Hepatocyte (in vitro differentiated cells): ENCODE measurements at places on chromosomes 7 and 10.

DNA sequence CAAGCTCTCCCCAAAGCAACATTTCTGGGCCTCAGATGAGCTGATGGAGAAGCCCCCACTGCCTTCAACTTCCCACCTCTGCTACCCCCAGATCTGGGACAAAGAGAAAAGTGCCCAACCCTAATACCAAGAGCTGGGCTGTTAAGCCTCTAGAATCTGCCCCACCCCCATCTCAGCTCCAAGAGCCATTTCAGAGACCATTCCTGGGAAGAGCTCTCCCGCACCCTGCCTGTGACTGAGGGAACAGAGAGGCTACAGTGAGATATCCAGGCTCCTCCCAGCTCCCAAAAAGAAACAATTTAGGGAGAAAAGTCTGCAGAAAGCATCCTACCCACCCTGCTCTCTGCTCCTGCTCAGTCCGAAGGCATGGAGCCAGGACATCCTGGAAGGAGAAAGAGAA lies 2.5 kb upstream of the KCNH2 start:
- peaks cover 31% of the 10 kb centered on the region for H3K27me3 ChIP-seq
- DNase-seq: no peak
- H3K36me3 ChIP-seq: no peaks in the 10 kb centered on the region
- peaks cover 30% of the 10 kb centered on the region for H3K4me1 ChIP-seq
- H3K27ac ChIP-seq: no peak overlapping the region

DNA sequence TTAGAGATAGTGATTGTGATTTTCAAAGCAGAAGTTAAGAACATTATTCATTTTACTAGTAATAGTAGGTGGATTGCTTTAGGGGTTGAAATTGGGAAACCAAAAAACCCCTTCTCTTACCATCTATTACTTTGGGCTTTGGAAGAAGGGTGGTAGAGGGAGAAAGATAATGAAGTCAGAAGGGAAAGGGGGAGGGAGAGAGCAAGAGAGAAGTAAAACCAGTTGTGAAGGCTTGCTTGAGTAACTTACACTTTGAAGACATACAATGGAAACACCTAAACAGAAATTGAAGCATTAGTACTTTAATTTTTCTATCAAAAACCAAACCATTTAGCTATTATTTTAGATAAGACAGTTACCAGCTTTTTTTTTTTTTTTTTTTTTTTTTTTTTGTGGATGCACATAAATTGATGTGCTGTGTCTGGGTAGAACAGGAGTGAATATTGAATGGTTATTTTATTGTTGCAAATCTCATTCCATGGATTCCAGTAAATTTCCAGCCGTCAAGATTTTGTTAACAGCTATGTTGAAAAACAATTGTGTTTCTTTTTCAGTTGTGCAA lies 5.5 kb downstream of the PRKAR2B start:
- H3K4me1 ChIP-seq: peaks cover 14% of the 10 kb centered on the region
- DNase-seq: no peak

DNA sequence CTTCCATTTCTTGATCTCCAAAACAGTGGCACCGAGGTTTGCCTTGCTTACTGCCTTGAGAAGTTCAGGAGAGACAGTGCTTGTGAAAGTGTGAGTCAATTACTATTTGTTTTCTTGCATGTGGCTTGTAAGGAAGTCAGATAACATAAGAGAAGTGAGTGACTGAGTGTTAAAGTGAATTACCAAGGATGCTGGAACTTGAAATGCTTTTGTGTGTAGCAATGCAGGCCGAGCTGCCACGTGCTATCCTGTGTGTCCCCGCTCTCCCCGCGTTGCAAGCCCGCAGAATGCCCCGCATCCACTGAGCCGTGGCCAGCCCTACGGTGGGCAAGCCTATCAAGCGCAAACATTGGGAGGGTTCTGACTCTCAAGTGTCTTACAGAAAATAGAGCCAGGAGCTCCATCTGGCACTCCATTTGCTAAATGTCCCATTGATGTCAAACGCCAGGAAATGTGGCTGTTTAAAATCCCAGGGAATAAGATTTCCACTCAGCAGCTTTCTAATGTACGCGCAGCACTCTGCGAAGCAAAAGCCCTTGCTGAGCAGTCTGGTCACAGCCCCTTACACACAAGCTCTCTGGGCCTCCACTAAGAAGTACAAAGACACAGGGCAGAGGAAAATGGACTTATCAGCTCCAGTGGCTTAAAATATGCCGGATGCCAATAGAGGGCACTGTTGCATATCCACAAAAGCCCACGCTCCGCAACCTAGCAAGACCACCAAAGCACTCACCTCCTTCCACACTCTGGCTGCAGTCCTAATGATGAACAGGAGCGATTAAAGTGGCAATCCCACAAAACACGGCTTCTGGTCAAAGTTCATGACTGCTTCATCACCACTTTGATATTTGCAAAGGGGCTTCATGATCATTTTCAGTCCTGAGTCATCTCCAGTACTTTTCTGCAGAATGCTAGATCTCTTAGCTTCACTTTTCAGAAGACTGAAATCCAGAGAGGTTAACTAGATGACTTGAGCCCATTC lies 158.0 kb upstream of the ITGB1 start:
- DNase-seq: peak; percentile 58
- no peak overlapping the region for H3K4me3 ChIP-seq
- no peaks in the 10 kb centered on the region for H3K27me3 ChIP-seq
- H3K36me3 ChIP-seq: no peaks in the 10 kb centered on the region

- no peak overlapping the region for H3K4me3 ChIP-seq
- H3K27ac ChIP-seq: no peak overlapping the region
- no peaks in the 10 kb centered on the region for H3K4me1 ChIP-seq
- no peaks in the 10 kb centered on the region for H3K36me3 ChIP-seq
- DNase-seq: no peak
These were observed 5.5 kb upstream of the FIGNL1 start for GRCh38 chr7:50455658-50456057.
